Stimulated activated CD4-positive, alpha-beta T cell treated with anti-CD3 and anti-CD28 coated beads, Interleukin-2, amount 100 ng/mL, for 48 hours (primary cell): ENCODE measurements at places on chromosomes 3 and 15.

GRCh38 chr3:140342668-140343067, 335.2 kb upstream of the TRIM42 start:
- DNase-seq, result no peak

GRCh38 chr15:96695426-96695825, 364.9 kb downstream of the NR2F2 start:
- DNase-seq, result no peak

DNA sequence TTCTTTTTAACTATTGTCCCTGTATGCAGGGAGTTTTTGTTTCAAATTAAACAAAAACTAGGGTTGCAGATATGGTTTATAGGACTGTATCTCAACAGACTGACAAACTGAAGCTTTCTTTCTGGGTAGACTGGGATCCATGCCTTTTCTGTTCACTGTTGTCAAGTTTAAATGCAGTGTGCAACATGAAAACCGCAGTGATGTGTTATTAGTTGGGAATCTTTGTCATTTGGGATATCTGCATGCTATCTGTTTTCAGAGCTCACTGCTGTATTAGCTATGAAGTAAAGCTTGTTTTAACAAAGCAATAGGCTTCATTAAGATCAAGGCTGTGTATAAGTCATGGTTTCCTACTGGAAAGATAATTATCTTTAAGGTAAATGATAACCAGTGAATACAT, 21.4 kb upstream of the MCF2L2 start:
- no peak for DNase-seq

DNA sequence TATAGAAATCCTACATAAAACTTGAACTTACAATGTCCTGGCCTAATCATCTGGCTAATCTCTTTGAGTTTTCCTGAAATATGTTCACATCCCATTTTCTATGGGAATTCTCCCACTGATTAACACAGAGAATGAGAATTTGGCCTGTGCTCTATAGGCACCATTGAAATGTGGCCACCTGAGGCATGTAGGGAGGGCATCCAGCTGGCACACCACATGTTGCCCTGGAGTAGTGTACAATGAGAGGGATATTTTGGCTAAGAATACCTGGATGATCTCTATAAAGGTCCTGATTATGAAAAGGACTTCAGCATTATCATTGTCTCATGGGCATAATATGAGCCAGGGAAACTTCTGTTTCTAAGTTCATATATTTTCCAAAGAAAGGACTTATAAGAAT, 324.0 kb downstream of the ZBTB20 start:
- DNase-seq, result no peak

DNA sequence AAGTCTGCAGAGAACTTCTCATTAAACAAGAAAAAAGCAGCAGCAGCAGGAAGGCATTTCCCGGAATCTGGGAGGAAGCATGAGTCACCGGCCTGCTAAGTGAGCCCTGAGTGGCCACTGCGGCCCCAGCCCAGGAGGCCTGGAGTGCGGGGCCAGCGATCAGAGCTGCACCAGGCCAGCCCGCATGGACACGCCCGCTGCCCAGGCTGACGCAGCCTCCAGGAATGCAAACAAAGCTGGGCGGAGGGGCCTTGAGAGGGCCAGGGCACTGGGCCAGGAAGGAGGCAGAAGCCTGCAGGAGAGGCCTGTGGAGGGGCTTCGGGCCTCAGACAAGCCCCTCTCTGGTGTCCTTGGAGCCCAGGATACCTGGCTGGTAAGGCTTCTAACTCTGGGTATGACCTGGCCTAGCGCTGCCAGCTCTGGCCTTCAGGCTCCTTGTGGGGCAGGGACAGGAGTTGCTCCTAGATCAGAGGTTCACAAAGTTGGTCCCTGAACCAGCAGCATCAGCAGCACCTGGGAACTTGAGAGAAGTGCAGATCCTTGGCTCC, 101.2 kb downstream of the SMAD6 start:
- DNase-seq, result no peak

DNA sequence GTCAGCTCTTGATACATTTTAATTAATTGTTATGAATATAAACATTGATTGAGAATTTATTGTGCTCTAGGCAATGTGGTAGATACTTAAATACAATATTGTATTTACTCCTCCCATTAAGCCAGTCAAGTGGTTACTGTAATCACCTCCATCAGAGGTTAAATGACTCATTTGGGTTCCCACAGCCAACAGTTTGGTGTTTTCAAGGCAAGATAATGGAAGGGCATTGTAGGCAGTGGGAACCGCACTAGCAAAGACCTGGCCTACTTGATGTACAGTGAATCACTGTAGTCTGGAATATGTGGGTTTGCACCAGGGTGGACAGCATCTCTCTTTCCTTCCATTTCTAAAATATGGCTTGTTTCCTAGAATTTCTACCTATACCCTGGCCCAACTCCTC, 127.4 kb downstream of the EDEM1 start:
- no peak for DNase-seq

- DNase-seq, result no peak
Measured at GRCh38 chr3:119628390-119628789, 30.7 kb downstream of the PLA1A start.

GRCh38 chr3:143731776-143732175, 116.5 kb downstream of the SLC9A9 start:
- DNase-seq, result no peak
